ENCODE measurements at places on chromosomes 2 and 18. TPM values are rescaled to one million over a fixed set of nuclear protein-coding genes. Genes with fewer than 3 reads are reported as not detected.

MGAT5 gene
- total RNA-seq: 68.8 TPM

C2orf15 gene
- total RNA-seq: 2.0 TPM

TAF4B gene
- 5.0 TPM for total RNA-seq

GKN2 gene
- not detected for total RNA-seq

MDH1B gene
- not detected for total RNA-seq

SLC11A1 gene
- total RNA-seq: 0.54 TPM

ADAM23 gene
- 0.10 TPM for total RNA-seq

LHCGR gene
- total RNA-seq: not detected

SIGLEC15 gene
- not detected for total RNA-seq

GLS gene
- total RNA-seq: 301 TPM

CAPN14 gene
- total RNA-seq: 0.20 TPM

PLCD4 gene
- 0.12 TPM for total RNA-seq

LRRC30 gene
- not detected for total RNA-seq

GPD2 gene
- 11.3 TPM for total RNA-seq

TMEM18 gene
- 26.9 TPM for total RNA-seq

ARHGAP15 gene
- total RNA-seq: 261 TPM

MYO7B gene
- total RNA-seq: not detected

HIBCH gene
- total RNA-seq: 21.0 TPM

KIAA2012 gene
- not detected for total RNA-seq

SERPINB11 gene
- total RNA-seq: not detected

PGAP1 gene
- total RNA-seq: 19.2 TPM

MAB21L4 gene
- not detected for total RNA-seq

GAL3ST2 gene
- total RNA-seq: 1.1 TPM

DTNA gene
- total RNA-seq: not detected

SCN7A gene
- total RNA-seq: not detected

TSPYL6 gene
- not detected for total RNA-seq

CRYGD gene
- total RNA-seq: 0.69 TPM

SLC30A3 gene
- total RNA-seq: 0.10 TPM

EFHD1 gene
- total RNA-seq: 1.3 TPM

C2orf72 gene
- total RNA-seq: not detected

FLACC1 gene
- 7.0 TPM for total RNA-seq

SULT1C4 gene
- total RNA-seq: 0.62 TPM

ACTR2 gene
- 275 TPM for total RNA-seq

SCYGR8 gene
- not detected for total RNA-seq

PROKR1 gene
- not detected for total RNA-seq

NT5DC4 gene
- not detected for total RNA-seq

ERICH2 gene
- total RNA-seq: not detected

GCKR gene
- total RNA-seq: not detected

PPM1G gene
- total RNA-seq: 73.7 TPM

CREG2 gene
- total RNA-seq: 2.2 TPM

HRH4 gene
- 0.39 TPM for total RNA-seq

MPHOSPH10 gene
- total RNA-seq: 28.3 TPM

OTOF gene
- 2.3 TPM for total RNA-seq

TGFA gene
- total RNA-seq: 0.42 TPM

MEIS1 gene
- total RNA-seq: 3.6 TPM

SLC4A5 gene
- total RNA-seq: 12.7 TPM

Measured in CD4-positive, CD25-positive, alpha-beta regulatory T cell (primary cell).